Stimulated activated CD4-positive, alpha-beta T cell treated with anti-CD3 and anti-CD28 coated beads, Interleukin-4, amount 100 ng/mL, for 24 hours (primary cell): ENCODE measurements at places on chromosomes 11 and 22.

DNA sequence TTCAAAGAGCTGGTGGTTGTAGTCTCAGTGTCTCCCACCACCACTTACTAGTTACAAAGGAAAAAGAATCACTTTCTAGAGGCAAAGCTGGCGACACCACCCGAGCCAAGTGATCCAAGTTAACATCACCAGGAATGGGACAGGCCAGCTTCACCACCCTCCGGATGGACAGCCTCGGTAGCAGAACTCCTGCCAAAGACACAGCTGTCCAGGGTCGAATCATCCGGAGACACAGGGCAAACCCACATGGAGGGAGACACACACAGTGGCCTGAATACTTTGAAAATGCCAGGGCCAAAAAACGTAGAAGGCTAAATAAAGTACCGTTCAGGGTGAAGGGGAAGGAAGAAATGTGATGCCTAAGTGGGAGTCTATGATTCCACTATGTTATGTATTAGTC is 33.1 kb downstream of the KCNQ1 start:
- no peak for DNase-seq

GRCh38 chr11:45079075-45079444 is 67.4 kb upstream of the PRDM11 start:
- DNase-seq: no peak

DNA sequence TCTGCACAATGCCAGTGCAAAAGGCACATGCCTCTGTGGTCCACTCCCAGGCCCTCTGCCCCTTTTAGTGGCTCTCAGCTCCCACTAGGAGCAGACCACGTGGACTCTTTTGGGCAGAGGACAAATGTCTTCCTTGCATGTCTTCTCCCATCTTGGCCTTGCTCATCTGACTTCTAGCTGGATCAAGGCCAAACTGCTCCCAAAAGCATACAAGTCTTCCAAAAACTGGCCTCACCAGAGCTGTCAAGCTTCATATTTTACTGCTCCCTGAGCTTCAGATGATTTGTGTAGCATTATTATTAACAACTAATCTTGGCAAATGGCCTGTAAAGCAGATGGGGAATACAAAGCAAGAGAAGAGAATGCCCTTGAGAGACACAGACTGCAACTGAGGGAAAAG is 6.9 kb downstream of the SMPD1 start:
- no peak for DNase-seq

GRCh38 chr22:49961005-49961600 is 531 bp downstream of the PIM3 start:
- peak; percentile 47 for DNase-seq

DNA sequence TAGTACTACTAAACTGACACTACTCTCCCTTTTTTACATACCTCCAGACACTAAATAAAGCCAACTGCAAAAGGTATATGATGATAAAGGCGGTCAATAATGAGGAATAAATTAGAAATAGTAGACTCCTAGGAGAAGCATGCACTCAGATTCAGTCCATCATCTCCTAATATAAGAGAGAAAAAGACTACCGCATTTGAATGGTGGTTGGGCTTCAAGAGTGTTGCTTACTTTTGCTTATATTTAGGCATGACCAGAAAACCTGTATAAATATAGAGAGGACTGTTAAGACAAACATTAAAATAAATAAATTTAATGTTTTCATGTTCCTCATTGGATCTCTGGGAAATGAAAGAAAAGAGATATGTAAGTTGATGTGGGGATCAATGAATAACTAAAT is 1137.0 kb downstream of the FAM181B start:
- DNase-seq: no peak

DNA sequence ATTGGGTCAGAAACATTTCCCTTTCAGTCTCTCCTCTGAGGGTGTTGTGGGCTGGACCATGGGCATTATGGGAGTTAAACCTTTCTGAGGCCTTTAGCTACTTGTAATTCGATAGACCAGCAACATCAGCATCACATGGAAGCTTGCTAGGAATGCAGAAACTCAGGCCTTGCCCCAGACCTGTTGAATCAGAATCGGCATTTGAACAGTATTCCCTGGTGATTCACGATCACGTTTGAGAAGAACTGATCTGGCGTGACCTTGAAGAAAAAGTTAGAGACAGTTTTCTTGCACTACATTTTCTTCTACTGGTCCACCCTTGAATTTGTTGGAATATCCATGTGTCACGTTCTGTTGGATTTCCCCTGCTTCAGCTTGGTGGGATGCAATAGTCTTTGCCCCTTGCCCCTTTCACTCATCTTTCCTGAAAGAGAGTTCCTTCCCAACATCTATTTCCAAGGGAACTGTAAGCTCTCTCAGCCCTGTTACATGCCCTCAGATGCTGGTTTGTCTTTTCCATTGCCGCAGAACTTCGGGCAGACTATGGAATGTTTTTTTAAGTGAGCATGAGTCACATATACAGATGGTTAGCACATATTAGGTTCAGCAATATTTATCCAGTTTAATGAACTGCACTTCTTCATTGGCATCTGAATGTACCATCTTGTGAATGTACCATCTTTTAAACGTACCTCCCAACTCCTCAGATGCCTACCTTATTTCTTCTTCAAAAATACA is 23.9 kb downstream of the EHF start:
- no peak for DNase-seq

DNA sequence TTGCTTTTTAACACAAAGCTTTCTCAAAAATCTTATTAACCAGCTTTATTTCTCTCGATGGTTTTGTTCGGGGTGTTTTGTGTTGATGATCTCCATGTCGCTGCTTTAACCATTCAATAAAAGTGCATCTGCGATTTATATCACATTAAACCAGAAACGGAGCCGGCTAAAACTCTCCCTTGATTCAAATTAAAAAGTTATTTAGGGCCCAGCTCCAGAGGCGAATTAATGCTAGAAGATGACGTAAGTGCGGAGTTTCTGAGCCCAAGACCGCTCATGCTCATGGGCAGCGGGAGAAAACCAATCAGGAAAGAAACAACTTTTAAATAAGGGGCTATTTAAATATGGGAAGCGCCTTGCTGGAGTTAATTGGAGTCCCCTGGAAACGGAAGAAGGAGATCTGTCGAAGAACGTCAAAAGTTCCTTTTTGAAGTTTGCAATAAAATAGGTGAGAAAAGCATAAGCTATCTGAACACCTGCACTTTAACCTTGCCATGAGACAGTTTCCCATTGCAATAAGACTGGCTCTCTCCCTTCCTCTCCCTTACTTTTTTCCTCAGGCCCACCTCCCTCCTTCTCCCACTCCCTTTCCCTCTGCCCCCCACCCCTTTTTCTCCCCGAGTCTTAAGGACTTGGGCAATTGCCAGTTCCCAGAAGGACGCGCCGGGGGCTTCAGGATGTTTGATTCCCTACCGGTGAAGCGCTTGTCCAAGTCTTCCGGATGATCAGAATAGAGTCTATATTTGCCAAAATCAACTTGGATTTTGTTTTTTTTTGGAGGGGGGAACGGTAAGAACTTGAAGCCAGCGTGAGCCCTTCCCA is 1.9 kb upstream of the DBX1 start:
- DNase-seq: no peak

DNA sequence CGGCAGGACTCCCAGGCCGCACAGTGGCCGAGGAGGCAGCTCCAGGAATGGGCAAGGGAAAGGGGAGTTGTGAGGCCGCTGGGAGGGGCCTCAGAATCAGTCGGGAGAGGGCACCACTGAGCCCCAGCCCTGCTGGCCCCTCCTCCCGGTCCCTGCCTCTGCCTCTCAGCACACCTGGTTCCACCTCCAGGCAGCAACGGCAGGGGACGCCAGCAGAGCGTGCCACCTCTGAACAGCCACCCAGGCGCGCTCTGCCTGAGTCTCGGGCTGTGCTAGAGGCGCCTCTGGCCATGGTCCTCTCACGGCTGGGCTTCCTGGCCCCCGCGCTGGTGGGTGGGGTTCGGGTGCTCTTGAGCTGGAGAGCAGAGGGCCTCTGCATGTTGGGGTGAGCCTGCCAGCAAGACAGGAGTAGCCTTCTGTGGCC is 33.0 kb downstream of the MOB2 start:
- DNase-seq: no peak

GRCh38 chr22:36298118-36298517 is 45.2 kb downstream of the APOL1 start:
- DNase-seq: no peak

GRCh38 chr11:76385903-76386302 is 4.8 kb downstream of the GVQW3 start:
- DNase-seq: no peak

DNA sequence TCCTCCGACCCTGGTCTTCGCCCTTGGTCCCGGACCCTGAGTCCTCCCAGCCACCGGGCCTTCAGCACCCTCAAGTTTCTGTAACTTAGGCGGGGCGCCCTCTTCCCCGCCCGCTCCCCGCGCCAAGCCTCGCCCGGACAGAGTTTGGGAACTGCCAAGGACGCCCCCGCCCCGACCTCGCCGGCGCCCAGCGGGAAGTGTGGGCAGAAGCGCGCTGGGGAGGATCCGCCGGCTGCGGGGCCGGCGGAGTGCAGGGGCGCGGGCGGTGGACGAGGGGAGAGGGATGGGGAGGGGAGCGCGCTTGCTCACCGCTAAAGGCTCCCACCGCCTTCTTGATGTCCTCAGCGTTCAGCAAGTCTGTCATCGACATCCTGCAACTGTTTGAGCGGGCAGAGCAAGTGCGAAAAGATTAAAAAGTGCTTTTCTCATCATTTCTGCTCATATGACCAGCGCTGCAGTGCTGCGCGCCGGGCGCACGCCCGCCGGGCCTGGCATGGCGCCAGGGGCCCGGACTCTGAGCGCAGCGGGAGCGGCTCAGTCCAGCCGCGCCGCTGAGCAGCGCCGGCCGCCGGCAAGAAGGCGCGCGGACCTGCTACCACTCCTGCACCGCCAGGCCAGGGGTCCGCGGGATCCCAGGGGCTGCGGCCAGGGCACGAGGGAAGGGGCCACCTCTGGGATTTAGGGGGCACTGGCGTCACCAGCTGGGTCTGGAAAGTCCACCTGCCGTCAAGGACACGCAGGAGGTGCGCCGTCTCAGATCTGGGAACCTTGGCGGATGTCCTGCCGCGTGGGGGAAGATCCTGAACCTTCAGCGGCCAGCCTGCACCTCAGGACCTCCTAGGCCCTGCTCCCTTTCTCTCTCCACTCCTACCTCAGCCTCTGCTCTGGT is at the start of gene PVALB:
TSS of gene PVALB (minus strand) at position 400 of the 889 bp plus-strand sequence. CDS start at position 370, 30 bp downstream.
- no peak for DNase-seq

DNA sequence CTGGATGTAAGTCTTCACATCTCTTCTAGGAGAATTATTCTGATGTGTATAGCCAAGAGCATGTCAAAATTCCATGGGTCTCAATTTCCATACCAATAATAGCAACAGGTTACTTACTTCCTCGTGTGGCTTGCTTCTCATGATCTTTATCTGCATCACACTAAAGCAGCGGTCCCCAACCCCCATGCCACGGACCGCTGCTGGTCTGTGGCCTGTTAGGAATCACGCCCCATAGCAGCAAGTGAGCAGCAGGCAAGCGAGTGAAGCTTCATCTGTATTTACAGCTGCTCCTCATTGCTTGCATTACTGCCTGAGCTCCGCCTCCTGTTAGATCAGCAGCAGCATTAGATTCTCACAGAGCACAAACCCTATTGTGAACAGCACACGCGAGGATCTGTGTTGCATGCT is 28.9 kb upstream of the SLC25A1 start:
- DNase-seq: no peak

GRCh38 chr22:33848251-33848650 is 72.0 kb downstream of the LARGE1 start:
- DNase-seq: no peak

- no peak for DNase-seq
These were observed 37.4 kb downstream of the YAP1 start for GRCh38 chr11:102147632-102148031.

GRCh38 chr11:119107538-119108145 is 498 bp downstream of the C2CD2L start:
- no peak for DNase-seq

DNA sequence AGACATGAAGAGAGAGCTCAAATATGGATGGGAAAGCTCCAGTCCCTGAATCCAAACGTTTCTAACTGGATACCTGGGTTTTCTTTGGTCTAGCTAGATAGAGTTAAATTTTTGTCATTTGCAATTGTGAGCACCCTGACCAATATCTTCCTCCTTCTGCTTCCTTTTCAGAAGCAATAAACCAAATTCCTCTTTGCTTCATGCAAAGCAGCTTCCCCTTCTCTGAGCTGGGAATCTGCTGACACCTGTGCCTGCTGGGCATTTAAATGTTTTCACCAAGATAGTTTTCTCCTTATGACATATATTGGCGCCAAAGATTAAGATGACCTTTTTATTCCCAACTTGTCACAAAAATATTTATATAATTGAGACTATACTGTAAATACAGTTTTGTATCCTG is 27.9 kb upstream of the PAK1 start:
- DNase-seq: no peak

DNA sequence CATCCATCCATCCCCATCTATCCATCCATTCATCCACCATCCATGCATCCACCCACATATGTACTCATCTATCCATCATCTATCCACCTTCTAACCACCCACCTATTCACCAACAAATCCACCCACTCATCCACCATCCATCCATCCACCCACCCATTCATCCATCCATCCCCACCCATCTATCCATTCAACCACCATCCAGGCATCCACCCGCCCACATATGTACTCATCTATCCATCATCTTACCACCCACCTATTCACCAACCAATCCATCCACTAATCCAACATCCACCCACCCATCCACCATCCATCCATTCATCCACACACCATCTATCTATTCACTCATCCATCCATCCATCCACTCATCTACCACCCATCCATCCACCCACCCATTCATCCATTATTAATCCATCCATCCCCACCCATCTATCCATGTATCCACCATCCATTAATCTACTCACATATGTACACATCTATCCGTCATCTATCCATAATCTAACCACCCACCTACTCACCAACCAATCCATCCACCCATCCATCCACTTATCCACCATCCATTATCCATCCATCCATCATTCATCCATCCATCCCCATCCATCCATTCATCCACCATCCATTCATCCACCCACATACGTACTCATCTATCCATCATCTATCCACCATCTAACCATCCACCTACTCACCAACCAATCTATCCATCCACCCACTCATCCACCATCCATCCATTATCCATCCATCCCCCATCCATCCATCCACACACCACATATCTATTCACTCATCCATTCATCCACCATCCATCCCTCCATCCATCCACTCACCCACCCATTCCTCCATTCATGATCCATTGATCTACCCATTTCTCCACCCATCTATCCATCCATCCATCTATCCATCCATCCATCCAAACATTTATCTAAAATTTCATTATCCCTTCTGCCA is 940.0 kb downstream of the BRD1 start:
- no peak for DNase-seq

GRCh38 chr22:30270832-30271231 is 4.2 kb upstream of the OSM start:
- no peak for DNase-seq

DNA sequence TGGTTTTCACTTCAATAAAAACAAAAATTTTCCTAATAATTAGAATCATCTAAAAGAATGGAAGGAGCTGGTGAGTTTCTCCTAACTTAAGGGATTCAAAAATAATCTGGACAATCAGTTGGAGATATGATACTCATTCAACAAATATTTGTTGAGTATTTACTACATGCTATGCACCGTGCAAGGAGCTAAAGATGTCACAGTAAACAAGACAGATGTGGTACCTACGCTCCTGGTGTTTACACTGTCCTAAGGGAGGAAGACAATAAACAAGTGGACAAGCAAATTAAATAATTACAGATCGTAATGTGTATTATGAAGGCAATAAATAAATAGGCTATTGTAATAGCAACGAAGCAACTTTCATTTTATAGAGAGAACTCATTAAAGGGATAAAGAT is 9.9 kb upstream of the SPON1 start:
- DNase-seq: no peak
